Lower leg skin (tissue), 4 donors: ENCODE measurements at places on chromosomes 3 and 15.

- DNase-seq: no peak
Measured at GRCh38 chr3:159766563-159767185, 222.0 kb upstream of the IL12A start.

- DNase-seq: peak; percentile 62
Measured at GRCh38 chr15:70337277-70338186, 239.8 kb upstream of the TLE3 start.

DNA sequence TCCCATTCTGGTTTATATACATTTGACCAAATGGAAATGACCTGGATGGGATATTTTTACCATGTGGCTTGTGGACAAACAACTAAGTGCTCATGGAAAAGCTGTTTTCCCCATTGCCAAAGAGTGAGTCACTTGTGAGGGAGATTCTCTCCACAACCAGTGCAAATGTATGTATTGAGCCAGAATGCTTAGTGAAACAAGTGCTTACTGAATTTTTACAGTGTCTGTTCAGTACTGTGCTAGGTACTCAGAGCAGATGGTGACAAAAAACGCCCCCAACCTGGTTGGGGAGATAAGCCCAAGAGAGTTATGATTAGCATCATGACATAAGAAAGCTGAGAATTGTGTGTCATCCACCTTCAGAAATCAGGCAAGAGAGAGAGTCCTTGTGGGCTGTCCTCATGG lies 2.3 kb downstream of the CHP1 start:
- no peak for DNase-seq

DNA sequence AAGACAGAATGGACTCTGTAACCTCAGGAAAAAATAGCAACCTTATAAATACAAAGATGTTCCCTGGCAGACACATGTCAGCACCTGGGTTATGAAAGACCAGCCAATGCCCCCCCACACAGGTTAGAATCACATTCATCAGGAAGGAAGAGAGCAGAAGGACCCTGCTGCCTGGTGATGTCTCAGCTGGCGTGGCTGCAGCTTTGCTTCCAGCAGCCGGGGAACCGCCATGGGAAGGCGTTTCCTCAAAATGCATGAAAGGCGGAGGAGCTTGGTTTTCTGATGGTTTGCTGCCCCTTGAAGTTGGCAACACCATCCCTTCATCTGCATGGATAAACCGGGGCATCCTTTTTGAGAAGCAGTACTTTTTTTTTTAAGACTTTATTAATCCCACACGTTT lies 10.9 kb upstream of the NSMCE3 start:
- DNase-seq: no peak

DNA sequence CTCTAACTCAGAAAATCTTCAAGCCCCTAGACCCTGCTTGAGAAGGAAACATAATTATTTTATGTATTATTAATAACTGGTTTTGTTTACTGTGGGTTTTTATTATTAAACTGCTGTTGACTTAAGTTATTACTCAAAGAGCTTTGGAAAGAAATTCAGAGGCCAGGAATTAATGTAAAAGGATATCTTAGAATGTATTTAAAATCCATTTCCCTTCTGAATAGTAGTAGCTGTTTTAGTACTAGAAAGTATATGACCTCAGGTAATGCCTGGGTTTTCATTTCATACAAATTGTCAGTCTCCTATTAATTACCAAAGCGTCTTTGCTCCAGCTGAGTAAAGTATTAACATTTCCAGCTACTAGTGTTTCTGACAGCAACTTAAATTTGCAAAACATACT lies 223.1 kb downstream of the ITPR1 start:
- no peak for DNase-seq

DNA sequence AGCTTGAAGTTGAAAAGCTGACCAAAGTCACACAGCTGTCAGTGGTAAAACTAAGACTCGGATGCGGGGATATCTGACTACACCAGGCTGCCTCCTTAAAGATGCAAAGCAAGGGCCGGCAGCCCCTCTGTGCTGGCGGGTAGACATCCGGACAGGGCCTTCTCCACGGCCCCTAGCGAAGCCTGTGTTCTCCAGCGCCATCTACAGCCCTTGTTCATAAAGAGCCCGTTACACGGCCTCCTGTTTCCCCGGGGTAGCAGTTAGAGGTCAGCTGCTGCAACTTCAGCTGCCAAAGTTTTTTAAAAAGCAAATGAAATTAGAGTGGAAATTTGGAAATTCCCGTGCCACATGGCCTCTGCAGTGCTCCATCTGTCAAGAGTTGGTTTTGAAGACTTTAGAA lies 383.0 kb downstream of the TBL1XR1 start:
- no peak for DNase-seq

- DNase-seq: no peak
Measured at GRCh38 chr3:186213946-186214345, 105.1 kb upstream of the ETV5 start.

DNA sequence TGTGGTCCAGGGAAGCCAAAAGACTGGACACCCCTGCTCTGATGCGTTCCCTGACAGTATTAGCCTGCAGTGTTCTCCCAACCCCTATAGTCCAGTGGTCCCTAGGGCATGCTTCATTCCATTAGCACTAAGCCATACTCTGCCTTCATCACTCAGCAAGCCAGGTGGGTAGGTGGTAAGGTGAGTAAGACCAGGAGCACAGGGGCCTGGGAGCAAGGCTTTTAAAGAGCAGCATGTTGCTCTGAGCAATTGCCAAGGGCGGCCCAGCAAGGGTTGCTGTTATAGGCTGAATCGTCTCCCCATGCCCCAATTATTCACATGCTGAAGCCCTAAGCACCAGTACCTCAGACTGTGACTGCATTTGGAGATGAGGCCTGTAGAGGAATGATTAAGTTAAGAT lies 11.0 kb downstream of the CXCR6 start:
- peak; percentile 52 for DNase-seq

DNA sequence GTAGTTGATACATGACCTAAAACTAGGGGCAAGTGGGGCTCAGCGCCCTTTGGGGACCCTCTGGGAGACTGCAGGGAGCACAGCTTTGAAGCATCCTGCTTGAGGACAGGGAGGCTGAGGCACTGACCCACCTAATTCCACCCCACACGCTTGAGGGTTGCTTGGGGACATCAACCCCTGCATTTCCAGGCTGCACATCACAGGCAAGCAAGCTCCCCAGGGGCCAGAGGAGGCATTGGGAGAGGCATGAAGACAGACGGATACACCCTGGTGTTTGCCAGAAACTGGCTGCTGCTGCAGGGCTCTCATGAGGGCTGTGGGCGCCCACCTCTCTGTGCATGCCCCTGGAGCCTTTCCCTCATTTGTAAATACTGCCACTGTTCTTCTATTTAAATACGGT lies 99.3 kb downstream of the ABHD5 start:
- peak; percentile 71 for DNase-seq

DNA sequence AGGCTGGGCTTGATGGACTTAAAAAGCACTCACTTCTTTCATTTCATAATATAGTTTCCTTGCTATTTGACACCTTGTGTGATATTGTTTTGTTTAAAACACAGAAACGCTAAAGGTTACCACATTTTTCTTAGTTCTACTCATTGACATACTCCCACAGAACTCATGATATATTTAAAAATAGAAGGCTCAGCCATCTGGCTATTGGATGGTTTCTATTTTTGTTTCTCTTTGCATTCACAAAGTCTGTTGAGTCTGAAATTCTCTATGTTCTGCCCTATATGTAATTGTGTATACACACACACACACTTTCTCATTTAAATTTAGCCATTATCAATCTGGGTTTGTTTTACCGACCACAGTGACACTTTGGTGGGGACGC lies 128.2 kb downstream of the SOX2 start:
- DNase-seq: no peak

- no peak for DNase-seq
Measured at GRCh38 chr3:64074060-64074459, 50.8 kb upstream of the PSMD6 start.

DNA sequence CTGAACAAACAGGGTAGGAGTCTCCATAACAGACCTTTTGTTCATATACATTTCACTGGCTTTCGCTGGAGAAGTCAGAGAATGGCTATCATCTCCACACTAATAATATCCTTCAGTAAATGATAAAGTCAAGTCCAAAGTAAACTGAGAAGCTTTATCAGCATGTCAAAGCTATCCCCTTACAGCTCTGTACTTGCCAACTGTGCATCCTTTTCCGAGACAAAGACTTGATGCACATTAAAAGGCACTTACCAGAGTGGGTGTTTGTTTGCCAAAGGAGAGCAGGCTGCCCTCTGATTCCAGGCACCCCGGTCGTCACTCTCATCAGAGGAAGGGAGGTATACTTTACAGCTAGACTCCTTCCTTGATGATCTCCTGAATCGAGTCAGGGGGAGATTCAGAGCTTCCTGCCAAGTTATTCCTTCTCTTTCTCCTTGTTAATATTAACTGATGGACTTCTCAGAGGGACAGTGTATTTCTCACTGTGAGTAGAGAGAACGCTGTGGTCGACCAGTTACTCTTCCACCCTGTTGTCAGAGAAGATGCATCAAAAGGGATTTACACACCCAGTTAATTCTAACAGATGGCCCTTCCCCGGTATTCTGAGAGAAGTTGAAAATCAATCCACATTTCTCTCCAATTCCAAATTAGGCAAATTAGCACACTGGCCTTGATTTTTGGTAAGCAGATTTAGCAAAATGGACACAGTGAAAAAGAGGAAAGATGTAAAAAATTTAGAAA lies 504.7 kb upstream of the NR2F2 start:
- no peak for DNase-seq

- peak; percentile 43 for DNase-seq
Measured at GRCh38 chr3:46107682-46108081, 80.4 kb upstream of the XCR1 start.

DNA sequence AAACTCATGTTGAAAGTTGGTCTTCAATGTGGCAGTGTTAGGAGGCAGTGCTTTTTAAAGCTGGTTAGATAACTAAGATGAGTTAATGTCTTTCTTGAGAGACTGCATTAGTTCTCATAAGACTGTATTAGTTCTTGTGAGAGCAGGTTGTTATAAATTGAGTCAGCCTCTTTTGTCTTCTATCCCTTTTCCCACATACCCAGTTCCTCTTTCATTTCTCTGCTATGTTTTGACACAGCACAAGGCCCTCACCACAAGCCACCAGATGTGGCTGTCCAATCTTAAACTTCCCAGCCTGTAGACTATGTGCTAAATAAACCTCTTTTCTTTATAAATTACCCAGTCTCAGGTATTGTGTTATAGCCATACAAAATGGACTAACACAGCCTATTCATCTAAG lies 94.6 kb upstream of the SNTN start:
- DNase-seq: no peak

DNA sequence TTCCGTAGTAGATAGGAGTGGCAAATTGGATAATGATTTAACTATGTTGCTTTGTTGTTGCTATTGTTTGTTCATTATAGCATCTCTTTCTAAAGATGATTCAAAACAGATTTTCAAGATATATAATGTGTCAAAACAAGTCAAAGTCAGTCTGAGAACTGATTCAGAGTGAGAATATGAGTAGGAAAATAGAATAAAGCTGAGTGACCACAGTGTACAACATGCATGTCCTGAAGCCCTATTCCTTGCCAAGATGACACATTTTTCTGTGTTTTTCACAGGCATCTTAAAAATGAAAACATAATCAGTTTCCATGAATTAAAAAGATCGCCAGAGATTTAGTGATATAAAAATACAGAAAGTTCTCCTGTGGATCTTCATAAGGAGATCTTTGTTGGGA lies 57.0 kb upstream of the THRB start:
- no peak for DNase-seq

- no peak for DNase-seq
Measured at GRCh38 chr3:112038863-112039262, 4.3 kb downstream of the TMPRSS7 start.

DNA sequence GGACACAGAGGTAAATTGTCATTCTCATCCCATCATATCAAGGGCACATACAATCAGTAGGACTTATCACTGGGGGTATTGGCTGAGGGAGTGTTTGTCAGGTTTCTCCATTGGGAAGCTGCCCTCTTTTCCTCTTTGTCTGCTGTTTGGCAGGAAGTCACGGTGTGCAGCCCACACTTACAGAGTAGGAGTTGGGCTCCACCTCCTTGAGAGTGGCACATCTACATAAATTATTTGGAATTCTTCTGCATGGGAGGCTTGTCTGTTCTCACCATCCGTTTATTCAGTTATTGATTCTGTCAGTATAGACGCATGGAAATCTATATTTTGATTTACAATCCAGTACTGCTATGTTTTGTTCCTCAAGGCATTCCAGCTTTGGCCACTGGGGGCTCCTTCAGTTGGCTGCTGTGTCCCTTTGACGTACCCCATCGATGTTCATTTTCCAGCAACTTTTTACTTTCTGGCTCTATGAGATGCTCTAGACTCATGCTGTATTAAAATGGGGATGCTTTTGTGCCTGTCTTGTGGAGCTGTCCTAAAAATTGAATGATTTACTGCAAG lies 200.3 kb downstream of the SLCO3A1 start:
- DNase-seq: peak; percentile 74

DNA sequence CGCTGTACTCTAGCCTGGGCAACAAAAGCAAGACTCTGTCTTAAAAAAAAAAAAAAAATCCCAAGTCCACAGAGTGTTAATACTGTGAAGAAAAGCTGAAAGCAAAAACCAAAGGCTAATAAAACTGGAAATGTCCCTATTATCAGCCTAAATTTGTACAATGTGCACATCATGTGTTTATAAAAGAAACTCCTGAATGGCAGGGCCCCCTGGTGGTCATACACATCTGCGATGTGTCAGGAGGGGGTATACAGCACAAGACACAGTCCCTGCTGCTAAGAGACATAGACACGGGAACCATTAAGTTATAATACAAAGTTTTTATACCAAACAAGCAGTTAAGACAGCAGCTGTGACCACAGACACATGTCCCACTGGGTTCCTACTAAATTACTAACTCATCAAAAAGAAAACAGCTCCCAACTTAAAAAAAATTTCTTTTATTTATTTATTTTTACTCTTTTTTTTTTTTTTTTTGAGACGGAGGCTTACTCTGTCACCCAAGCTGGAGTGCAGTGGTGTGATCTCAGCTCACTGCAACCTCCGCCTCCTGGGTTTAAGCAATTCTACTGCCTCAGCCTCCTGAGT lies 31.0 kb downstream of the IDH2 start:
- DNase-seq: peak; percentile 80

DNA sequence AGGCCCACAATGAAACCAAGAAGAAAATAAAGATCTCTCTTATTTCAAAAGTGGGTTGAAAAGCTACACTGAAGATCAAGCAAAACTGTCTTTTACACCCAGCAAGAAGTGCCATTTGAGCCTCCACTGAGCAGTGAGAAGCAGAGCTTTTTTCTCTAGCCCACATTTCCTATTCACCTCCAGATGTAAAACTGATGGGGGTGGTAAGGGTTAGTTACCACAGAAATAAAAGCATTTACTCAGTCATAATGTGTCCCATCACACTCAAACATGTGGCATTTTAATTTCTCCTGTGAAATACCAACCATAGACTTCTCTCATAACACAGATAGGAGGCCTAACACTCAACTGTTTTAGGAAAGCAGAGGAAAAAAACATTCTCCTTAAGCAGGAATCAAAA lies 21.0 kb downstream of the IFT57 start:
- DNase-seq: no peak

- DNase-seq: no peak
Measured at GRCh38 chr3:160401291-160402095, 2.0 kb downstream of the SMC4 start.
